ENCODE measurements at places on chromosomes 1 and 21. TPM values are rescaled to one million over a fixed set of nuclear protein-coding genes. Genes with fewer than 3 reads are reported as not detected.

PIGR gene
- 12,072 TPM for total RNA-seq

UBXN11 gene
- 17.9 TPM for total RNA-seq

DNA sequence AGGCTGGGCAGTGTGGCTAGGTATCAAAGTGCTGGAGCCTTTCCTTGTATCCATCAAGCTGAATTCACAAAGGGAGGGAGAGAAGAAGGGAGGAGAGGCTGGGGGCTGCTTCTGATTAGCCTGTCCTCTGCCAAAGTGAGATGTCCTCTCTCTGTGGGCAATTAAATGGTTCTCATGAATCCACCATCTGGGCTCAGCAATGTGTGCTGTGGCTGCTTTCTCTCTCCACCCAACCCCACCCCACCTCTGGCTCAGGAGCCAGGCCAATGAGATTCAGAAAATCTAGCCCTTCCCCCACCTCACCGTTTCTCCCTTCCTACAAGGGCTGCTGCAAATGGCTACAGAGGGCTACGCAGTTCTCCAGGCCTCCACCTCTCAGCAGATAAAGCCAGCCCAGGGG is 154.6 kb downstream of the TENT5C start:
- DNase-seq, result no peak

GRCh38 chr1:14347776-14348175 is 250.7 kb upstream of the KAZN start:
- no peak for DNase-seq

DNA sequence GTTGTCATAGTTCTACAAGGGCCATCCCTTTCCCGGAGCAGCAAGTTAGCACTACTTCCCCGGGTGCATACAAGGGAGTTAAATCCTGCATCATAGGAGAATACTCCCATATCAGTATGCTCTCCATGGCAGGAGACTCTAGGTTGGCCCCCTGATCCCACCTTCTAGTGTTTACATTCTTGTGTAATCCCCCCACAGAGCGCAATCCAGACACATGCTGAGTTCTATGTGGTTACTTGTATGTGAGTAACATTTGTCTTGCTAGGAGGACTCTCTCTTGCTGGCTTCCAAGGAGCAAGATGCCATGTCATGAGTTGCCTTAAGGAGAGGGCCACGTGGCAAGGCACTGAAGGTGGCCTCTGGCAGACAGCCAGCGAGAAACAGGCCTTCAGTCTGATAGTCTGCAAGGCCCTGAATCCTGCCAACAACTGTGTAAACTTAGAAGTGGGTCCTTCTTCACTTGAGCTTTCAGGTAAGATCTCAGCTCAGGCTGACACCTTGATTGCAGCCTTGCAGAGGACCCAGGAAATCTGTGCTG is 155.3 kb downstream of the CDC7 start:
- no peak for DNase-seq

Data from mucosa of descending colon (tissue), 3 donors.